ENCODE measurements at places on chromosomes 7 and 10.

DNA sequence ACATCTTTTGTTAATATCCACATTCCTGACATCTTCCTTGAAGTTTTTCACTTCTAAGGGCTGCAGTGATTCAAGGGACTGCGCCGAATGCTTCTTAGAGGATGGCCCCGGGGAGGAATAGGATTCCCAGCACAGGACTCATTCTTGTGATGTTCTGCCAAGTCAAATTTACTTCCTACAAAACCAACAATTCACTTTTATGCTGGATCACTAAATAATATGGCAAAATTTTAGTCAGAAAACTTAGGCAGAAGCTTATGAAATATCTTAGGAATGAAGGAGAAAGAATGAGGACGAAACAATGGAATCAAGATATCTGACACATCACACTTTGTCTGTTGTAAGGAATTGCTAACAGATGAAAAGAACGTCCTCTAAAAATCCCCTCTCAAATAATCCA lies 151.5 kb downstream of the JAZF1 start:
- DNase-seq: no peak

DNA sequence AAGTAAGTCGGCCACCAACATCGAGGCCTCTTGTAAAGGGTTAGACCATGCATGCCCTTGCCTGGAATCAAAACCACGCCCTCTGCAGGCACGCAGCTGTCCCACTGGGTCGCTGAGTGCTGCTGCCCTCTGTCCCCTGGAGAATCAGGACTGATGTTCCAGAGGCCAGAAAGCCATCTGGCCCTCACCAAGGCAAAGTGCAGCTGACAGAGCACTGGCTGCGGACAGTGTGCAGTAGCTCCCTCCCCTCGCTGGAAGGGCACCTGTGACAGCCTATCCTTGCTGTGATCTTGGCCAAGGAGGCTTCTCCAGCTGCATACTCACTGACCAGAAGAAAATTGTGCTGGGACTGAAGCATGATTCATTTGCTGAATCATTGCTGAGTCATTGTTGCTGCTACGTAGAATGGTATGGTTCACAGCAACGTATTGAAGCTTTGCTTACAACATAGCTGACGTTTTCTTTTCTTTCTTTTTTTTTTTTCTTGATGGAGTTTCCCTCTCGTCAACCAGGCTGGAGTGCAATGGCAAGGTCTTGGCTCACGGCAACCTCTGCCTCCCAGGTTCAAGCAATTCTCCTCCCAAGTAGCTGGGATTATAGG lies 30.4 kb downstream of the DDC start:
- DNase-seq: no peak

- DNase-seq: no peak
Observed at GRCh38 chr7:5457245-5457735, 33.7 kb upstream of the TNRC18 start.

DNA sequence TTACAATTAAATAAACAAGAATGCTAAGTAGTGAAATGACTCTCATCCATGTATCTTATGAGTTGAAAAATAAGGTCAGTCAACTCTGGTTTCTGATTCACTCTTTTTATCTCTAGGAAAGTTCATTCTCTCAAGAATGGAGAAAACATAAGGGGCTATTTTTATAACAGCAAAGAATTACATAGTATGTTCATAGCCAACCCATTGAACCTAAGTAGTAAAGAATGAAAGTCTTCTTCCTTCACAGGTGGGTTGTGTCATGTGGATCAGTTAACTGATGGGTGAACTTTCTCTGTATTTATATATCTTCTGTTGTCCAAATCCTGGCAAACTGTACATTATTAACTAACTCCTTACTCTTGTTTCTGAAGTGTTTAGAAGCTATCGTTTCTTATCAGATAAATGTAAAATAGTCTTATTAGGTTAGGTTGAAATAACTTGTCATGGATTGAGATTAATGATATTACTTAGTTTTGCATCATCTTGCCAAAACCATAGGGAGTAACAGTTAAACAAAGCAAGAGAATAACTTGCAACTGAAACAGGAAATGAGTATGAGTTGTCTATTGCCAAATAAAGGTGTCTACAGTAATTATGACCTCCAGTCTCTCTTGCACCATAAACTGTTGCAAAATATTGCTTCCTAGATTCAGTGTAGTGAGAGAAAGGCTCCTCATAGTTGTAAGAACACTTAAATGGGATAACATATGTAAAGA lies 86.8 kb downstream of the ANKRD7 start:
- DNase-seq: no peak

DNA sequence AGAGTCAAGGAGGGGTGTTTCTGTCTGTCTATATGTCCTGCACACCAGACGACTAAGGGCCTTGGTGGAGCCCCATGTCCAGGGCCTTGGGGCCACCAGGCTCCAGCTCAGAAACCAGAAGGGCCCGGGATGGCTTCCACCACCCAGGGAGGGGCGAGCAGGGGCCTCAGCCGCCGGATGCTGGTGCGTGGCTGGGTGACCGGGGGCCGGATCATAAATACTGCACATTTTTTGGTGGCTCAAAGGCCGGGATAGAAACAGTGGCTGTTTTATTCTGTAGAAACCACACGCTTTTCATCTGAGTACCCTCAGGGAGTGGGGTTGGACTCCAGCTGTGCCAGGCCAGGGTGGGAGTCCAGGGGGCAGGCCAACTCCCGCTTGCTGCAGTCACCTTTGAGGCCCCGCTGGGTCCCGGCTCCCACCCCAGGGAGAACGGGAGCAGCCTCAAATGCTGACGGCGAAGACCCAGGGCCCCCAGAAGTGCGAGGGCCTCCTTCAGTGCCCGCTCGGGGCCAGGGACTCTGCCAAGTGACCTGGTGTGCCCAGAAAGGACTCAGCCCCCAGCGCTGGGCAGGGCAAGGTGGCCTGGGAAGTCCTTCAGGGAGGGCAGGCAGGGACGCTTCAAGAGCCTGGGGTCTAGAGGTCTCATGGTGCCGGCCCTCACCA lies 28.2 kb downstream of the PDGFA start:
- no peak for DNase-seq

- no peak for DNase-seq
Observed at GRCh38 chr7:68691261-68692216, 906.7 kb upstream of the AUTS2 start.

DNA sequence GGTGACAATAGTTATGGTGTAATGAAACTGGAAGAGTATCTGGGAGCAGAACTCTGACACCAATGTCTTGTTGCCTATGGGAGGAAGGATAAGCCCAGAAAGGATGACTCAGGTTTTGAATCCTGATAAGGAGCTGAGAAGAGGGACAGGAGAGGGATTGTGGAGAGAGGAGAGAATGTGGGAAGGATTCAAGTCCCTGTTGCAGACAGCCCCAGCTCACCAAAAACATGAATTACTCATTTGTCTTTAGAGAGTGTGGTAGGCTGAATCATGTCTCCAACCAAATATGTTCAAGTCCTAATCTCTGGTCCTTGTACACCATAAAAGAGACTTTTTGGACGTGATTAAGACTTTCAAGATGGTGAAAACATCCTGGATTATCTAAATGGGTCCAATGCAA lies 206.9 kb upstream of the PHYHIPL start:
- no peak for DNase-seq

- DNase-seq: no peak
Observed at GRCh38 chr10:44607116-44607515, 222.2 kb upstream of the CXCL12 start.

DNA sequence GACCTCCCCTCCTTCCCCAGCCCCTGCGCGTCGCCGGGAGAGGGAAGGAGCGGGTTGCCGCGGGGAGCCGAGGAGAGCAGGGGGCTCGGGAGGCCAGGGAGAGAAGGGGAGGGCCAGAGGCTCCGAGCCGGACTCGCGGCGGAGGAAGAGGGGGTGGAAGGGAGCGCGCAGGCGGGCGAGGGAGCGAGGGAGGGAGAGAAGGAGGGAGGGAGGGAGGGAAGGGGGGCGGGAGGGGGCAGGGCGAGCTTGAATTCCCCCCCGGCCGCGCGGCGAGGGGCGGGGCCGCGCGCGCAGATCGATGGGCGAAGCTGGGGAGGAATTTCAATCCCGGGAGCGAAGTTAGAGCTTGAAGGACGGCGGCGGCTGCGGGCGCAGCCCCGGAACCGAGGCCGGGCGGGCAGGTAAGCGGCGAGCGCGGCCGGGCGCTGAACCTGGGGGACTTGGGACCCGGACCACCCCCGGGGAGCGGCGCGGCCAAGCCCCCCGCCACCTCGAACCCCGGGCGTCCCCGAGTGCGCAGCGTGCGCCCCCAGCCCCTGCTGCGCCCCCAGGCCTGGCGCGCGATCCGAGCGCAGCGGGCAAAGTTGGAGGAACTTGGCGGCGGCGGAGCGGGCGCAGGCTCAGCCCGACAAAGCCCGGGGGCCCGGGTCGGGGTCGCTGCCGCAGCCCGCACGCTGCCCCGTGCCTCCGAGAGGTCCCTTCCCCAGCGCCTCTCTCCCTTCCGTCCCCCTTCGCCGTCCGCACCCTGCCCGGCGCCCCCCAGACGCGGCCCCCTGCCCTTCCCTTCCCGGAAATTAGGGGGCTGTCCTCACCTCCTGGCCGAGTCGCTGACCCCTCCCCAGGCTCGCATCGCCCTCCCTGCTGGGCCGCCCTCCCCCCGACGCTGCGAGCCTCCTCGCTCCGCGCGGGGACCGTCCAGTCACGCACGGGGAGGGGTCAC lies at the start of gene ELFN1:
ELFN1 (plus strand) TSS at position 324 of the 940 bp plus-strand sequence. CDS start 74,320 bp downstream, outside the sequence.
- no peak for DNase-seq

- DNase-seq: no peak
Observed at GRCh38 chr10:100792574-100792973, 47.2 kb downstream of the PAX2 start.

- no peak for DNase-seq
Observed at GRCh38 chr7:100157334-100158228, 942 bp downstream of the TRAPPC14 start.

- DNase-seq: no peak
Observed at GRCh38 chr10:95475827-95476468, 85.2 kb downstream of the SORBS1 start.

DNA sequence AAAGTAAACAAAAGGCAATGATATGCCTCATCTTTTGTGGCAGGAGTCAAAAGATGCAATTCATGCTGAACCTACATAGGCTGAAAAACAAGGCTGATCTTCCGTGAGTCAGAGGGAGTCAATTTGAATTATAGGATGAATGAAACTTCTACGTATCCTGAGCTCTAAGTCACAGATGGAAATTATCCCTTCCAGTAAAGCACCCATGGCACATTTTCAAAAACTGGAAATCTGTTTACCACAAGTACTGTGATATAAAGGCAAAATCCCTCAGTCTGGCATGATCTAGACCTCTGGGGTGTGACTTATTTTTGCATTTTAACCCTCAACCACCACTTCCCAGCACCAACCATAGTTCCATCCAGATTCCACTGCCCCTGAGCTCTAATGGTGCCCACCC lies 69.6 kb downstream of the NRG3 start:
- no peak for DNase-seq

DNA sequence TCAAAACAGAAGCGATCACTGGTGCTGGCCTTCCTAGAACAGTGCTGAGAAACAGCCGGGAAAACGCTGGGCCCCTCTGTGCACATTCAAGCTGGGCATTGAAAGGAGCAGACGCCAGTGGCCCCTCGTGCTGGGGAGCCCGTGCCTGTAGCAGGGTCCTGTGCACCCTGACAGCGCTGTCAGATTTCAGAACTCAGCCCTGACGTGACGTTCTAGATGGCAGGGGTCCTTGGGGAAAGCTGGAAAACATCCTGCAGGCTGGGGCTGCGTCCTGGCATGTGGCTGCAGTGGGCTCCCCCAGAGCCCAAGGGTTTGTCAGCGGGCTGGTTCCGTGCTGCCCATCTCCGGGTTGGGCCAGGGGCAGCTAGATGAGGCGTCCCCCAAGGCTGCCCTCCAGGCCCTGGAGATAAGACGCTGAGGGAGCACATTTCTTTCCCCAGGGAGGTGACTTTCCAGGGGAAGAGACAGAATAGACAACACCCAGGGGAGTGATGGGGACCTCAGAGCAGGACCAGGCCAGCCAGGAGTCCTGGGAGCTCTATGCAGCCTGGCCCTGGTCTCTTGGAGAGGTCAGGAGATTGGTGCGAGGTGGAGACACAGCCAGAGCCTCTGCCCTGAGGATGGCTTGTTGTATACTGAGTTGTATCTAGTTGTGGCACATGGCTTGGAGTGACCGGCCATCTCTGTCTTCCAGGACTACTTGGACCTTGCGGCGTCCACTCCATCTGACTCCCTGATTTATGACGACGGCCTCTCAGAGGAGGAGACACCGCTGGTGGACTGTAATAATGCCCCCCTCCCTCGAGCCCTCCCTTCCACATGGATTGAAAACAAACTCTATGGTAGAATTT lies 12.1 kb upstream of the CSGALNACT2 start:
- DNase-seq: no peak

DNA sequence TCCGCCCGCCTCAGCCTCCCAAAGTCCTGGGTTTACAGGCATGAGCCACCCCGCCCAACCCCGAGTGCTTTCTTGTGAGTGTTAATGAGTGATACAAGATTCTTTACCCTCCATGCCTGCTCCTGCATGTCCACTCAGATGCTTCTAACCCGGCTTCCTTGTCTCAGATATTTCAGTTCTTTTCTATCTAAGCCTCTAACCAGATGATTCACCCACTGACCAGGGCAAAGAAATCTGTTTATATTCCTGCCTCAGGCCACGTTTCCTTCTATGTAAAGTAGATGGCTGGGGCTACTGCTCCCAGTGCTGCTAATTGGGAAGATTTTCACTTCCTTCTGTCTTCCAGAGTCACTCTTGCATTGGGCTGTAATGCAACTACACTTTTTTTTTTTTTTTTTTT lies 395.1 kb upstream of the ANKRD30A start:
- DNase-seq: no peak

GRCh38 chr10:28722065-28722803 lies 44.9 kb downstream of the BAMBI start:
- DNase-seq: peak; percentile 10

- DNase-seq: no peak
Observed at GRCh38 chr10:83127942-83128575, 1011.2 kb upstream of the GHITM start.

DNA sequence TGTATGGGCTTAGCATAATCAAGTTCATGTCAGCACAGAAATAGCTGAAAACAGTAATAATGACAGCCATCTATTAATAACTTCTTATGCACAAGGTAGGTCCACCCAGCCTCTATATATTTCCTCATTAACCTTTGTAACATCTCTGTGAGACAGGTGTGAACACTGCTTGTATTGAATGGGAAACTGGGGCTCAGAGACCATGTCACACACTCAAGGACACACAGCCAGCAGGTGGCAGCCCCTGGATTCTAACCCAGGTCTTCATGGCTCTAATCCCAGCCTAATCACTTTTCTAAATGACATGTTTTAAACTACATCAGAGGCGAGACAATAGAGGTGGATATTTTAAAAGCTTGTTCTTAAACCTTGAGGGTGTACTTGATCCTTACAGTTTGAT lies 591.4 kb downstream of the PARD3 start:
- DNase-seq: no peak

DNA sequence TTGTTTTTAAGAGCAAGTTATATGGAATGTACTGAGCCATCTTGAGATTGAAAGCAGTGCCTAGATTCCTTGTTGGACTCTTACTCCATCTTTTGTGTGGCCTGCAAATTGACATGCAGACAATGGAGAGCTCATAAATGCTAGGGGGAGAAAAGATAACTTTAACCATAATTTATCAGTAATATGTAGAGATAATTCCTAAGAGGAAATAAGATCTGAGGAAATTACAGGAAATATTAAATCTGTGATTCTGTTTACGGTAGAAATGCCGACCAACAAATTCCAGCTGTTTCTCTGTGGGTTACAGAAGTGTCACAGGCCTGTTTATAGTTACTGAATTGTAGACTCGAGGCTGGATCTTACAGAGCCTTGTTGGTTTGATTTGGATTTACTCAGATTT lies 348.0 kb downstream of the SUGCT start:
- DNase-seq: no peak

- DNase-seq: no peak
Observed at GRCh38 chr7:4702961-4703512, 20.9 kb downstream of the FOXK1 start.

- no peak for DNase-seq
Observed at GRCh38 chr7:155058896-155059295, 11.2 kb upstream of the HTR5A start.

Measured in NCI-H187 (cell line).